ENCODE measurements at places on chromosomes 2 and 18.

DNA sequence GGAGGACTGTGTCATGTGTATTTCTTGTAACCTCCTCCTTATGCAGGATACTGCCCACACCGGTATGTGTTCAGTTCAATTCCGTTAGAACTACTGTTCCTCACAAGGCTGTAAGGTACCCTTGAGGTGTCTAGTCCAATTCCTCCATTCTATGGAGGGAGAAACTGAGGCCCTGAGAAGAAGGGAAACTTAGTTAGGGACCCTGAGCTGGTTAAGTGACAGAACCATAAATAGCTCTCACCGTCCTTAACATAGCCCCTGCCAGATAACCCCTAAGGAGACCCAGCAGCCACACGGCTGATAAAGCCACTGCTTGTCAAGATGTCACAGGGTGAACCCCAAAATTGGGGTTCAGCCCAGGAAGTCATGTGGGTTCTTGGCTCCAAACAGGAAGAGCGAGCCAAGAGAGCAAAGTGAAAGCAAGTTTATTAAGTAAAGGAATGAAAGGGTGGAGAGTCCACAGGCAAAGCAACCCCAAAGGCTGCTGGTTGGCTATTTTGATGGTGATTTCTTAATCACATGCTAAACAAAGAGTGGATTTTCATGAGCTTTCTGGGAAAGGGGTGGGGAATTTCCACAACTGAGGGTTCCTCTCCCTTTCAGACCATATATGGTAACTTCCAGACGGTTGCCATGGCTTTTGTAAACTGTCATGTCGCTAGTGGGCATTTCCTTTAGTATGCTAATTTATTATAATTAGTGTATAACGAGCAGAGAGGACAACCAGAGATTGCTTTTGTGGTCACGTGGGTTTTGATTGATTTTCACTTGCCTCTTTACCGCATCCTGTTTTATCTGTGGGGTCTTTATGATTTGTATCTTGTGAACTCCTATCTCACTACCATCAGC, 83.4 kb upstream of the RTN4 start:
- DNase-seq: no peak

- no peak for DNase-seq
These were observed 83.3 kb downstream of the SPIRE1 start for GRCh38 chr18:12574494-12575185.

DNA sequence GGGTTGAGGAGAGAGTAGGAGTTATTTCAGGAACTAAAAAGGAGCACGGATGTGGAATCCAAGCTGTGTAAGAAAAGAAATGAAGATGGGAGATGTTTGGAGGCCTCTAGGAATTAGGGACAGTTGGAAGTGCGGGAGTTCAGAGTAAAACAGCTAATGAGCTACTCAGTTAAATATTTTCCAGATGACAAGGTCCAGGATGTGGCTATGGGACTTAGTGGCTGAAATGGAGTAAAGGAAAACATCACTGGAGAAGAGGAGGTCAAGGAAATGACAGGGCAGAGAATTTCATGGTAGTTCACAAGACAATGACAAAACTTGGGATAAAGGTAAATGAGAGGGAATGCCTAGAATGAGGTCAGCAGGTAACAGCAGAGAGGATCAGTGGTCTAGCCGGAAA, 13.0 kb downstream of the GPR155 start:
- DNase-seq: no peak

GRCh38 chr2:201114846-201115245, 1.1 kb upstream of the CFLAR start:
- DNase-seq: no peak

GRCh38 chr2:64989982-64990614, 899 bp downstream of the SLC1A4 start:
- no peak for DNase-seq

GRCh38 chr2:84901593-84902120, 3.8 kb upstream of the TMSB10 start:
- no peak for DNase-seq

GRCh38 chr2:75041731-75042600, 83.5 kb downstream of the POLE4 start:
- DNase-seq: no peak

- DNase-seq: peak; percentile 40
These were observed 433 bp downstream of the ZFP36L2 start for GRCh38 chr2:43225788-43226557.

GRCh38 chr2:60735496-60736250, 20.4 kb upstream of the PAPOLG start:
- DNase-seq: no peak

- no peak for DNase-seq
These were observed 86.9 kb upstream of the GPC1 start for GRCh38 chr2:240348522-240348921.

DNA sequence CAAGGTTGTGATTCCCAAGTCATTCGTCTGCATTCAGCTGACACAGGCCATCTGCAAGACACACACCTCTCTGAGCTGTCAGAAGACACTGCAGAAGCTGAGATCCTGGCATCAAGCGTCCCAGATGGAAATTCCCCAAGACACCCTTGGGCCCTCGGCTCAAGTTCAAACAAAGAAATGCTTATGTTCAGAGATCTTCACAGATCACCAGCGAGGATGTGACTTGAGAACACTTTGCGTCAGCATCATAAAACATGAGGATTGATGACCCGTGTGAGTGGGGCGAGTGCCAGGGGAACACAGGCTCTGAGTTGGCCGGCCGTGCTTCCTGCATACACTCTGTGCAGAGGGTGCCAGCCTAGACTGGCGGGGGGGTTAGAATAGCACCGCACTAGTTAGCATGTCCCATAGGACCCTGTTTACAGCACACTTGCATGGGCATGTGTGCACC, 36.8 kb downstream of the KCNIP3 start:
- DNase-seq: no peak

- no peak for DNase-seq
These were observed 30.4 kb downstream of the SCN7A start for GRCh38 chr2:166463640-166464039.

GRCh38 chr2:160278101-160278878, 78.2 kb upstream of the ITGB6 start:
- no peak for DNase-seq

DNA sequence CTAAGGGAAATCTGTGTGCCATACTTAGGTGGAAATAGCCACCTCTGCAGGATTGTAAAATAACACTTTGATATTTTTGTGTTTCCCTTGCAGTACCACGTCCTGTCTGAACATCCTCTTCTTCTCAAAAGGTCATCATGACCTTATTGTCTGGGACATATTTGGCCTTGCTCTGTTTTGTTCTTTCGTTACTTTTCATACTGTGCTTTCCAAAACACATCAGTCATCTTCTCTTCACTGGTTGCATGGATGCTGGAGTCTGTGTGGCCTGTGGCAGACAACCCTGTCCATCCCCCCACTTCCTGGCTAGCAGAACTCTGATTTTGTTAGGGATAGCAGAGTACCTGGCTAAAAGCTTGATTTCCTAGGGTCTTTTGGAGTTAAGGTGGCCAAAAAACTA, 9.4 kb upstream of the GREB1 start:
- DNase-seq: no peak

DNA sequence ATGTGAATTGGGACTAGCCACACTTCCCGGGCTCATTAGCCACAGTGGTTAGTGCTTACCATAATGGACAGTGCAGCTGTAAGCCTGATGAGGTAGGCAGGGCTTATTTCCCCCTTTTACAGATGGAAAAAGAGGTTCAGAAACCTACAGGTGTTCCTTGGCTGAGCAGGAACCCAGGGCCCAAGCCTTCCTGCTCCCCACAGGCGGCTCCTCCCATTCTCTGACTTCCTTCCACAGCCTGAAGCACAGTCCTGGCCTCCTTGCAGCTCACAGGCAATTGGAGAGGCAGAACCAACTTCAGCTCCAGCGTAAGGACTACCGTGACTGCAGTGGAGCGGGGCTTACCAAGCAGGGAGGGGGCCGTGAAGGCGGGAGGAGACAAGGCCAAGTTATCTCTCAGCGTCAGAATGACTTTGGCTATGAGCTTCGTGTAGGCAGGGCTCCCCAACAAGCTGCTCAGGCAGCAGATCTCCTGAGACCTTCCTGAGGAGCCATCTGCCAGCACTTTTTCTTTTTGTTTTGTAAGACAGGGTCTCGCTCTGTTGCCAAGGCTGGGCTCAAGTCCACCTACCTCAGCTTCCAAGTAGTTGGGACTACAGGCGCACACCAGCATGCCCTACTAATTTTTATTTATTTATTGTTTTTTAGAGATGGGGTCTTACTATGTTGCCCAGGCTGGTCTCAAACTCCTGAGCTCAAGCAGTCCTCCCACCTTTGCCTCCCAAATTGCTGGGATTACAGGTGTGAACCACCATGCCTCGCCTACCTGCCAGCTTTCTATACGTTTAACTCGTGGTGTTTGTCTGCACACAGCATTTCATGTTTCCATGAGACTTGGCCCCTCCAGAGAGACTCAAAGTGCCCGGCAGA, 34.2 kb upstream of the NT5DC4 start:
- DNase-seq: no peak

DNA sequence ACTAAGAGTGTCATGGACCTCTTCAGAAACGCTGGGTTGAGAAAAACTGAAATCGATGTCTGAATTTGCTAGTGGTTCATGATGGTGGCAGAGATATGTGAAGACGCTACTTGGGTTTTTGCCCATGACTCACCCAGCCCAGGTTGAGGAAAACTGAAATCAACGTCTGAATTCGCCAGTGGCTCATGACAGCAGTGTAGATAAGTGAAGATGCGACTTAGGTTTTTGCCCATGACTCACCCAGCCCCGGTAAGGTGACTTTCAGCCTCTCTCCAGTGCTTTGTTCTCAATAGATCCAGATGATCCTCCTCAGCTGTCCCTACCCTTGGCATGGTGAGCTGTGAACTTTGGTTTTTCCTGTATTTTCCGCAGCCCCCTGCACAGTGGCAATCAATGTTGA, 105.3 kb upstream of the SIX3 start:
- no peak for DNase-seq

DNA sequence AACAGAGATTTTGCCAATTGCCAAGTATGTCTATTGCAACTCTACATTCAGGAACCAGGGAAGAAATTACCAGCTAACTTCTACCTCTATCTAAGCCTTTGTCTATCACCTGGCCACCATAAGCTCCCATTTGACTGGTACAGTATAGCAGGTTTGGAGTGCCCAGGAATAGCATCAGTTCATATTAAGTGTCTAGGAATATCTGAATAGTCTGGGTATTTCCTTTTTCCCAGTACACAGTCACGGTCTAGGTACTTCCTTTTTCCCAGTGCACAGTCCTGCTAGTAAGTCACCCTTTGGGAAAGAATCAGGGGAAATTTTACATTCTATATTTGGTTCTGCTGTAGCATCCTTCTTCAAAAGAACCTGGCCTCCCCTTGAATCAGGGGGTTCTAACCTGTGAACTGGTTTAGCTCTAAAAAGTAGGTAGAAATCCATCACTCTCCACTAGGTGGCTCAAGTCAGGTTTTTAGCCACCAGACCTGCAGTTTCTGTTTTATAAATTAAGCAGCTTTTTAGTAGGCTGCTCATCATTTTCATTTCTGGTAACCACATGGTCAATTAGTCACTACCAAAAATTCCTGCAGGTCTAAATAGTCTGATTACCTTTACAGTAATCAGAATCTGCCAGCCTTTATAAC, 49.3 kb upstream of the DNAJC10 start:
- DNase-seq: no peak

DNA sequence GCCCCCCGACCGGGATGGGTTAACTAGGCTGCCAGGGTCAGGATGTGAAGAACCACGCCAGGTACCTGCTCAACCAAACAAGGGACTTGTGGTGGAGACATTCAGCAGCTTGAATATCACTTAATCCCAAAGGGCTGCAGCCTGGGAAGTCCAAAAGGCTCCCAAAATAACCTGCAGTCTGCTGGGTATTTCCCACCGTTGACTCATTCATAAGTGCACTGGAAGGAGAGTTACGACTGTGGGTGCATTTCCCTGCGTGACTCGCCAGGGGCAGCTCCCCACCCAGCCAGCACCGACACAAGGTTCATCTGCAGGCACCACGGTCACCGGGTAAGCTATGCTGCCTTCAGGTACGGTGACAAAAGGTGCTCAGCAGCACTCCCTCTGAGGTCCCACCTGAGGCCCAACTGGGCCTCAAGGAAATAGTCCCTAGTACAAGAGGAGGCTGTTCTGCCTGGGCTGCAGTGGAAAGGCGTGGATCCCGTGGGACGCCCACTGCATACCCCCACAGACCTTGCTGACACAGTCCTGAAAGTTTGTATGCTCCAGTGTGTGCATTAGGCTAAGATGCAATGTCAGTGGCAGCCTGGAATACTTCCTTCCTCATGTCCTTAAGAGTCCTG, 86.5 kb downstream of the UXS1 start:
- DNase-seq: no peak

- no peak for DNase-seq
These were observed 19.2 kb upstream of the CAB39 start for GRCh38 chr2:230693411-230693810.

DNA sequence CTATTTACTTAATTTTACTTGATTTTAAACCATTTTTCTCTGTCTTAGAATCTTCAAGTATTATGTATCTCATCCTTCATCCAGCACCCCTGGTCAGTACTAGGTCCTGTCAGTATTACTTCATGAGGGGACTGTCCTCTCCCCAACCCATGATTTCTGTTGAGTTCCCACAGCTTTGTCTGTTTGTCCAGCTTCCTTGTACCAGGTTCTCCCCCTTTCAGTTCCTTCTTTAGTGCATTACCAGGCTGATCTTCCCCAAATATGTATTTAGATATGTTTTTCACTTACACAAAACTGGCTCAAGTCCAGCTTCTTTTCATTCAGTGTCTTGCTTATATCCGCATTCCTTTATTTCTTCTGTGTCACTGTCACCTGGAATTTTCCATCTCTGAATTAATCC, 13.8 kb upstream of the TTC27 start:
- DNase-seq: no peak

DNA sequence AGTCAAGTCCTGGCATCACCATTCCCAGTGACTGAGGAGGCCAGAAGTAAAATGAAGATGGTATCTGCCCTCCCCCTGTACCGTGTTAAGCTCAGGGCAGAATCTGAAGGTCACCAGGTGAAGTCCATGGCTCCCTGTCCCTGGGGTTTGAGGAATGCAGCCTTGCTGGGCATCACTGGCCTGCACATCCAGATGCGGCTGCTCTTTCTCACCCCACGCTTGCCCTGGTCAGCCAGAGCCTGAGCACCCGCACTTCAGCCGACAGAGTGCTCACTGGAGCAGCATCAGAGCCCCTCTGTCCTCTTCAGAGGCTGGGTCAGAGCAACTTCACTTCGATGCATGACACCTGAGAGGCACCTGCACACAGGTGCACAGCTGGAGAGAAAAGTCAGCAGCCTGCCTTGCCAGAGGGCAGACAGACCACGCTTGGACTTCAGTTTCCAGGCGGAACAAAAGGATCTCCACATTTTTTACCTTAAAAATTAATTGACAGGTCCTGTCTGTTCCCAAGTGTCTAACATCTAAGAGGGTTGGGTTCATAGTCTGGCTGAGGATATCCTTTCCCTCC, 267.3 kb downstream of the ANAPC1 start:
- no peak for DNase-seq

Measured in stimulated activated CD4-positive, alpha-beta T cell treated with anti-CD3 and anti-CD28 coated beads, Interleukin-15, amount 100 ng/mL, for 1 hour (primary cell).